ENCODE measurements at places on chromosomes 12 and 14.

GRCh38 chr14:106003351-106003750 lies 477.0 kb downstream of the TMEM121 start:
- DNase-seq, result no peak

GRCh38 chr12:1882850-1883470 lies 35.5 kb downstream of the CACNA2D4 start:
- DNase-seq, result no peak

DNA sequence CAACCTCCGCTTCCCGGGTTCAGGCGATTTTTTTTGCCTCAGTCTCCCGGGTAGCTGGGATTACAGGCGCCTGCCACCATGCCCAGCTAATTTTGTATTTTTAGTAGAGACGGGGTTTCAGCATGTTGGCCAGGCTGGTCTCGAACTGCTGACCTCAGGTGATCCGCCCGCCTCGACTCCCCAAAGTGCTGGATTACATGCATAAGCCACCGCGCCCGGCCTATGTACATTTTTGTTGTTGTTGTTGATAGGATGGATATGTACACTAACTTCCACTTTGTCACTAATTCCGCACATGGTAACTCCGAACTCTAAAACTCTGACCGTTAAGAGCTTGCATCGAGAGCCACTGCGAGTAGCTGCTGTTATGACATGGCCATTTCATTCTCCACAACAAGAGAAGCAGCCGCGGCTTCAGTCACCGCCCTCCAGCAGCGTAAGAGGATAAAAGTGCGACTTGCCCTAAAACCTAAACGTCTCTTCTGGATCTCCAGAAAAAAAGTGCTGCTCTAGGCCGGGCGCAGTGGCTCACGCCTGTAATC lies 742 bp upstream of the MARS1 start:
- no peak for DNase-seq

DNA sequence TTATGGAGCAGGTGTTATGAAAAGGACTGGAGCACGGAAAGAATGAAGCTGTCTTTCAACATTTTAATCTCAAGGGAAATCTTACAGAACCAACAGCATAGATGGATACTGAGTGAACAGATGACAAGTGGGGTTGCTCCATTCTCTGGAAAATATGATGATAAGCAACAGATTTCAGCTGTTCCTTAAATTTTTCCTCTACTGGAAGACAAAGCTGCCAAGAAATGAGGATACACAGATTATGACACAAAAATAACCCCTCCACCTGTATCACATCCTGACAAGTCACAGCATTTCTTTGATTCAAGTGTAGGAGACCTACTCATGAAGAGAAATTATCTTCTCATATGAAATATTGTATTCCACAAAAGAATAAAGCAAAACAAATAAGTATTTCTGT lies 13.0 kb upstream of the TMTC2 start:
- no peak for DNase-seq

DNA sequence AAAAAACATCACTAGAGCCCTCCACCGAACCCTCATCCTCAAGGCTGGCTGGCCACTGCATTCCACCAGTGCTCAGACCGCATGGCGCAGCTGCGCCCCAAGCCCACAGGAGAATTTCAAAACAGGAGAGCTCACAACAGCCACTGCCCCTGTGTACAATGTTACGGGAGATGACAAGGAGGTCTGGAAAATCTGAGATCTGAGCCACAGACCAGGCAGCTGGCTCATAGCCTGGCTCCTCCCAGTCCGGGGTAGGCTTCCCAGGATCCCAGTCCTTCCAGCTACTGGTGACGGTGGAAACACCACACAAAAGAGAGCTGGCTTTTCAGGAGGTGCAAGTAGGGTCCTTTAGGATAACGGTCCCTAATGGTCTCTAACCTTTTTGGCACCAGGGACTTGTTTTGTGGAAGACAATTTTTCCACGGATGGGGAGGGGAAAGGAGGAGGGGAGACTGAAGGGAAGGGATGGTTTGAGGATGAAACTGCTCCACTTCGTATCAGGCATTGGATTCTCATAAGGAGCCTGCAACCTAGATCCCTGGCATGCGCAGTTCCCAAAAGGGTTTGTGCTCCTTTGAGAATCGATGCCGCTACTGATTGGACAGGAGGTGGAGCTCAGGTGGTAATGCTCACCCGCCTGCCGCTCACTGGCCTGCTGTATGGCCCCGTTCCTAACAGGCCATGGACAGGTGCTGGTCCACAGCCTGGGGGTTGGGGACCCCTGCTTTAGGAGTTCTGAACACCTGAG lies 23.0 kb upstream of the NRDE2 start:
- no peak for DNase-seq

GRCh38 chr14:102140027-102140749 lies 491 bp downstream of the WDR20 start:
- DNase-seq, result peak; percentile 7

- no peak for DNase-seq
Observed at GRCh38 chr14:85856430-85856829, 326.5 kb downstream of the FLRT2 start.

DNA sequence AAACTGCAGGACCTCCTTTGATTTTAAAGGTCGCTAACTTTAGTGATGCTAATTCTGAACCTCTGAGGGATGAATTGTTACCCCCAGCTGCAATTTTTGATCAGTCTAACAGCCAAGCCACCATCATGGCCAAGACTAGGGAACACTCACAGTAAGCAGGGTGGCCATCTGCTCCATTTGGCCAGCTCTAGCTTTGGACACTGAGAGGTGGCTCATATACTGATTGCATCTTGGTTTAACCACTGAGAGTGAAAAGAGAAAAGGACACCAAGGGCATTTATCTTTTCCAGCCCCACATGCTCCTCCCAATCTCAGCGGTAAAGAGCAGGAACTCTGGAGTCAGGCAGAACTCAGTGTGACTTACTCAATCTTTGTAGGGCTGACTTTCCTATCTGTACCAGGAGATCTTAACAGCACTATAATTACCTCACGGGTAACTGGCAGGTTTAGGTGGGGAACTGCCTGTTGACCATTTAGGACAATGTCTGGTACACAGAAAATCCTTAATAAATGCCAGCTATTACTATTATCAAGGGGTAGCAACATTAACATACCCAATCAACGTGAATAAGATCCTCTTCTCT lies 6.2 kb downstream of the LPCAT3 start:
- no peak for DNase-seq

DNA sequence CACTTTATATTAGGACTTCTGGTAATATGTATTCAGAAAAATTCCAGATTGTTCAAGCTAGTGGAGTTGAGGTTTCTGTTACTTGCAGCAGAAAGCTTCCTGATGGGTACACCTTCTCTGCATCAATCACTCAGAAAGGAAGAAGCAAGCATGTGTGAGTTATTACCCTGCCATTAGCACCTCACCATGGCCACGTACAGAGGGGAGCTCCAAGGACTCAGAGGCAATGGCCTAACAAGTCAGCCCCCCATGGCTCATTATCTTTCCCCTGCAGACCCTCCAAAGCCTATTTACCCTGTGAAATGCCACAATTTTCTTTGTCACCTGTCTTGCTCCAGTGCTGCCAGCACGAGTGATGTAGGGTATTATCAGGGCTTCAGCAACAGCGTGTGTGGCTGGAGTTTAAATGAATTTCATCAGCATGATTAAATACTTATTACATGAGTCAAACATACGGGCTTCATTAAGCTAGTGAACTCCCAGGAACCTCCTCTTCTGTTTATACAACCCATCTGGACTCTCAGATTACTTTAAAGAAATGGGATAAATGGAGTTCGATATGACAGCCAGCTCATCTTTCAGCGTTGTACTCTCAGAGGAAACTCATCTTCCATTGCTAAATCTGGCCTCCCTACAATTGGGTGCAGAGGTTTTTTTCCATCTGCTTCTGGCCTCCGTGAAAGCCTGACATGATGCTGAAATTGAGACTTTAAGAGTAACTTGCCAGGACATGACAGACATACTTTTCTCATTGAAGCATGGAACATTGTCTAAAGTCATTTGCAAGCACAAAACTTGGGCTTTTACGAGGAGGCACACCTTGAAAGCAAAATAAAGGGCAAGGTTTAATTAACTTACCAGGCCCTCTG lies 135.9 kb downstream of the TMEM30B start:
- DNase-seq, result no peak

GRCh38 chr12:61546296-61546695 lies 713.9 kb upstream of the USP15 start:
- no peak for DNase-seq

DNA sequence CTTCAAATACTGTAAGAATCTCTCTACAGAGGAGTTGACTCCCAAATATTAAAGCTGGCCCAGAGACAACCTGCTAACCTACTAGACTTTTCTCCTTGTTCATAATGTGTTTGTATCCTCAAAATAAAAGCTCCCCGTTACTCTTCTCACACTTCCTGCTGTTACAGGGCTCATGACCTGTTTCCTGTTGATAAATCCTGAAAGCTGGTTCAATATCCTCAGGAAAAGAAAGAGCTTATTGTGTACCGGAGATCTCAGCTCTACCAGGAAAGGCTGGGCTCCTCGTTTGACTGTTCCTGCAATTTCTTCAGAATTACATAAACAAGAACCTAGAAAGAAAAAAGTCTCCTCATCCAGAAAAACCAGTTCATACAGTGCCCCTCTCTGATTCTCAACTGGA lies 30.8 kb downstream of the CLEC1A start:
- DNase-seq, result no peak

DNA sequence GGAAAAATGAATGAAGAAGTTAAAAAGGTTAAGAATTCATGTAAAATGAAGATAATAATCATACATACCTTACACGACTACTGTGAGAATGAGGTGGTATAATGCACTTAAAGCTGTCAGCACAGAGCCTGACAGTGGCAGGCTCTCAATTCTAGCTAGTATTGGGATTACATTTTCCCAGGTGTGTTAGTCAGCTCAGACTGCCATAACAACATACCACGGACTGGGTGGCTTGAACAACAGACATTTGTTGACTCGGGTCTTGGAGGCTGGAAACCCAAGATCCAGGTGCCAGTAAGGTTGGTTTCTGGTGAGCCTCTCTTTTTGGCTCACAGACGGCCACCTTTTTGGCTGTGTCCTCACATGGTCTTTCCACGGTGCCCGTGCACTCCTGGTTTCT lies 167.8 kb downstream of the CHST11 start:
- DNase-seq, result no peak

GRCh38 chr14:39184628-39185255 lies 9.7 kb downstream of the PNN start:
- no peak for DNase-seq

DNA sequence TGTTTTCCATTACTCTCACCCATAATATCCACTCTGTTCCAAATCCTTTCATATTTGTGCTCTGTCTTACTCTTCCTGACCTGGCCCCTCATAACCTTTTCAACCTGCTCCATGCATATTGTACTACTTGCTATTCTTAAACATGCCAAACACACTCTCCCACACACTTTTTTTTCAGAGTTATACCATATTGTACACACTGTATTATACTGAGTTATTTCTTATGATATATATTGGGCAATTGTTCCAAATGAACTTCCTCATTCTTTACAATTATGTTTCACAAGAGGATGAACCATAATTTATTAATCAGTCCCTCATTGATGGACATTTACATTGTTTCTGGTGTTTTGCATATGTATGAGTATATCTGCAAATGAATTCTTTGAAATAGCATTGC lies 18.5 kb downstream of the ATL1 start:
- DNase-seq, result no peak

DNA sequence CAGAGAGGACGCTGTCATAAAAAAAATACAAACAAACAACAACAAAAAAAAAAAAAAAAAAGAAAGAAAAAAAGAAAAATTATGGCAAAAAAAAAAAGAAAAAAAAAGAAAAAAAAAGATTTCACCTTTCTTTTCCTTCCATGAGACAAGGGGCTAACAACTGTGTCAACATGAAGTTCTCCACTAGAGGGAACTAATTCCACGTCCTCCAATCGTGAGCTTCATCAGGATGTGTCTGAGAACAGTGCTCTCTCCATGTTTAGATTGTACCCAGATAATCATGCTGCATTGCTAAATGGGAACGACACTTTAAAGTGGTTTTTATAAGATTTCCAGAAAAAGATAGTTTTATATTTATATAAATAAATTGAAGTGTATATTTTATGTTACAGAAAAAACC lies 96.2 kb upstream of the PTPRB start:
- no peak for DNase-seq
